ENCODE measurements at places on chromosomes 12 and 14. TPM values are rescaled to one million over a fixed set of nuclear protein-coding genes. Genes with fewer than 3 reads are reported as not detected.

KLRK1 gene
- not detected for total RNA-seq

CFAP251 gene
- total RNA-seq = 4.3 TPM

RGS6 gene
- not detected for total RNA-seq

CORO1C gene
- total RNA-seq = 228 TPM

Measured in osteoblast (primary cell).